ENCODE measurements at places on chromosomes 16 and 17.
A peak's percentile ranks its signal among the peaks of the same experiment; 100 is the strongest.

DNA sequence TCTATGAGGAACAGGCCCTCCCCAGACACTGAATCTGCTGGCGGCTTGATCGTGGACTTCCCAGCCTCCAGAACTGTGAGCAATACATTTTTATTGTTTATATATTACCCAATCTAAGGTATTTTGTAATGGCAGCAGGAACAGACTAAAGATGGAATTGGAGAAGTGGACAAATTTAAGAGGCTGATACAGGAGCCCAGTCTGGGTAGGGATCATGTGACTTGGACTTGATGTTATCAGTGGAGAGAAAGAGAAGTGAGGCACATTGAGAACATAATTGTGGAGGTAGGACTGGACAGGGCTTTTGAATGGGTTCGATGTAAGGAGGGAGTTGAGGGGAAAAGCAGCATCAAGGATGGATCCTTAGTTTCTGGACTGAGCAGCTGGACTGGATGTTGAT, 93.8 kb downstream of the USP31 start:
- DNase-seq: no peak

DNA sequence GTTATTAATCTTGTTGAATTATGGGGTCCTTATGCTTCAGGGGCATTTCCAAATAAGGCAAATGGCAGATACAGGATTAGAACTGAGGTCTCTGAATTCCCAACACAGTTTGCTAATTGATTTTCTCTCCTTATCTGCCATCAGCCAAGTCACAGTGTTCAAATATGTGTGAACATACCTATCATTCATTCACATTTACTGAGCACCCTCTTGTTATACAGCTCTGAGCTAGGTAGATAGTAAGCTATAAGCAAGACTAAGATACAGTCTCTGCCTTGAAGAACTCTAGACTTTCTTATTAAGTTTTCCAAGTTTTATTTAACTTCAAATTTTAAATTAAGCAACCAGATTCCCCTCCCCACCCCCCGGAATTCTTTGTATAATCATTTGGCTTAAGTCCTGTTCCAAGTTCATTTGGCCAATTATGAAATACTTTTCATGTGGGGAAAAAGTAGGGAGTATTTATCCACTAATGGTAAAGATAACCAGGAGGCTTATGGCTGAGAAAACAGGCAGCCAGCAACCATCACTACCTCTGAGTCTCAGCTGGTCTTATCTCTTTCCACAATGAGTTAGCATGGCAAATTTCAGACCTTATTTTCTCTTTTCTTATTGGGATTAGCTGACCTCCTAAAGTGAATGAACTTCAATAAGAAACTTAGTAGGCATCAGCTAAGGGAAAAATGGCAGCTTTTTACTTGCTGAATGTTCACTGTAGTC, 31.4 kb upstream of the CORO6 start:
- DNase-seq: no peak

- DNase-seq: no peak
These were observed 4.5 kb upstream of the NAT9 start for GRCh38 chr17:74780443-74781238.

DNA sequence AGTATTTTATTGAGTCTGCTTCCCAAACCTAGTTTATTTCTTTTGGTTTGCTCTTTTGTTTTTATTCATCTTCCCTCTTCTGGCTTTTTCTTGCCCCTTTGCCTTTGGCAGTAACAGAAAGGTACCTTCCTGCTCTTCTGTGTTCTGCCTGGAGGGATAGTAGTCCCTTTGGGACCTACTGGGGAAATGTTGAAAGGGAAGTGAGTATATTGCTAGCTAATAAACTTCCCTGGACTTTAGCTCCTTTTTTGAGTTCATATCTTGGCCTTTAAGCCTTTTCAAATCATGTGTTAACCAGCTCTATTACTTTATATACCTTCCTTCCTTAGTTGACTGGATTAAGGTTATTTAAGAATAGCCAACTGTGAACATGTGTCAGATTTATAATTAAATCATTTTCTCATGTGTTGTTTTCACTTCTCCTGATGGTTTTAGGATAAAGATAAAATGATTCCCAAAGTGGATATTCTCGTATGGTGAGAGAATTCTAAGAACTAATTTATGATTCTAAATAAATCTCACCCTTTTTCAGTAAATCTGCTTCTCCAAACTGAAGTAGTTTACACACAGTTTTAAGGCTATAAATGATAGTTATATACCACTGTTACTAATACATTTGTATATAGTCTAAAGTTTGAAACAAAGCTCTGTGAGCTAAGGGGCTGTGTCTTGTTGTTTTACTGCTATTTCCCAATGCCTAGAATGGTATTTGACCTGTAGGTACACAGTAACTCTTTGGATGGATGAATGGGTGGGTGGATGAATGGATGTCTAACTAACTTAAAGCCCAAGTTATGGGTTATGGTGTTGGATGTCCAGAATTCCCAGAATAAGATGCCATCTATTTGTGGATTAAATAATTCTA, 45.7 kb downstream of the OMG start:
- DNase-seq: no peak

DNA sequence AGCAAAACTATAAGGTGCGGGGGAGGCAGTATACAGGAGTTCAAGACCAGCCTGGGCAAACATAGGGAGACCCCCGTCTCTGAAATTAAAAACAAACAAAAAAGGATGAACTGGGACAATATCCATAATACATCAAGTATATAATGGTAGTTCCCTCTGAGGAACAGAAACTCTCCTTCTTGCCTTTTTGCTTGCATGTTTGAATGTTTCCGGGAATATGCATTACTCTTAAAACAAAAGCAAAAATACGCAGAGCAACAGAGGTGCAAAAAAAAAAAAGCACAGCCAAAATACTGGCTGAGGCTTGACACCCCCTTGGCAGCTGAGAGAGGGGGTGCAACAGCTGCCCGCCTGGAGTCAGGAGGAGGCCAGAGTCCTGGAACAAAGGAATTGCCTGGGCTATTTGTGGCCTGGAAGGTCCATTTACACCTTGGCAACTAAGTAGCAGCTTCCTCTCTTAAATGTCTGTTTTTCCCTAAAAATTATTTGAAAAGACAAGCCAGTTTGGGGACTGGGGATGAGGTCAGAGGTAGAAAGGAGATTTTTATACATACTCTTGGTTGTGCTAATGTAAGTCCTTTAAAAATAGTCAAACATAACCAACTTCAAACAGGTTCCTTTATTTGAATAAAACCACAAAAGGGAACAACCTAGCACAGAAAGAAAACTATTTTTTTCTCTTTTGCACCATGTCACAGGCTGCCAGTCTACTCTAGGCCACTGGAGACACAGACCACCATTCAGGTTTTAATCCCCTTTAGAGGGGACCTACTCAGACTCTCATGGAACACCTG, 19.5 kb downstream of the USP7 start:
- DNase-seq: no peak

GRCh38 chr17:56824503-56824902, 9.2 kb downstream of the C17orf67 start:
- no peak for DNase-seq

GRCh38 chr16:67963662-67964321, 4.6 kb downstream of the SLC12A4 start:
- no peak for DNase-seq

GRCh38 chr16:8763899-8764298, 33.5 kb downstream of the TMEM186 start:
- no peak for DNase-seq

GRCh38 chr16:19419698-19420075, 2.0 kb downstream of the TMC5 start:
- no peak for DNase-seq

DNA sequence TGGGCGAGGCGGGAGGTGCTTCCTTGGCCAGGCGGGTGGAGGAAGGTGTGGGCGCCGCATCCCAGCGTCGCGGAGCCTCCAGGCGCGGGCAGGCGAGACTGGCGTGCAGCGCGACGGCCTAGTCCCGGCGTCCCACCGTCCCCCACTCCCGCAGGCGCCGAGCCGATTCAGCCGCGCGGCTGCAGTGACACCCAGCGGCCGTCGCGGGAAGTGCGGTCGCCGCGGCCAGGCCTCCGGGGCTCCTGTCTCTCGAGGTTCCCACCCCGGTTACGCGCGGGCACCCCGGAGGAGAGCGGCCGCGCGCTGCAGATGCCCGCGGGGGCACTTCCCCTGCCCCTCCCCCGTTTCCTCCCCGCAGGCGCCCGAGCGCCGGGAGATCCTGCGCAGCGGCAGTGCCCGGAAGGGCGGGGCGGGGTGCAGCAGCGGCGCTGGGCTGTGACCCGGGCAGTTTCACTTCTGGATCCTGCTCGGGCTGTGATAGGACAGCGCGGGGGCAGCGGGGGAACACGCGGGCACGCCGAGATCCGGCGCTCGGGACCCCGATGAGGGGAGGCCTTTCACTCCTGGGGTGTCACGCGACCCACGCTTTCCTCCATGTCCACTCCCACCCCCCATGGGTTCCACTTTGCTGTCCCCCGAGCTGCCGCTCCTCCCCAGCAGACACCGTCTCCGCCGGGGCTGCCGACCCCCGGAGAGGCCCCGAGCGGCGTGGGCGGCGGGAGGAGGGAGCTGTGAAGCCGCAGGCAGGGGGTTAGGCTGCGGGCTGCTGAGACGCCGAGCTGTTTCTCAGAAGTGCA, 16.6 kb downstream of the GRB7 start:
- DNase-seq: peak; percentile 91

- no peak for DNase-seq
These were observed 66.2 kb upstream of the BRD7 start for GRCh38 chr16:50434872-50435478.

GRCh38 chr16:84643180-84643583, 5.1 kb upstream of the KLHL36 start:
- no peak for DNase-seq

GRCh38 chr17:9022573-9023391, 1.5 kb downstream of the NTN1 start:
- no peak for DNase-seq

GRCh38 chr17:40063187-40063771, 514 bp downstream of the THRA start:
- DNase-seq: no peak

DNA sequence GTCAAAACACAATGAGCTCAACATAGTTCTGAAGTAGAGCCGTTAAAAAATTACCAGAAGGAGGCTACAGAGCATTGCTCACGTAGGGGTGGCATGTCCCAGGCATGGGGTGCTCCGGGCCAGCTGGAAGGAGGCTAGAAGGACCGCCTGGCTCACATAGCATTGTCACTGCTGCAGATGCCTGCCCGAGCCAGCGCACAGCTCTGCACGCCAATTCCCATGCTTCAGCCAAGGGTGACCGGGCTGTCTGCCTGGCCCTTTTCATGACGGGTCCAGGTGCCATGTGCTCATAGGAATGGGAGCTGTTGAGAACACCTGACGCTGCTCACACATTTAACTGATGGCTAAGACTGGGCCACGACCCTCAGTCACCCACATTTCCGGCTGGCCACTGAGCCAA, 228.9 kb upstream of the FOXF1 start:
- no peak for DNase-seq

- DNase-seq: no peak
These were observed 74.1 kb downstream of the MYH11 start for GRCh38 chr16:15782573-15783365.

DNA sequence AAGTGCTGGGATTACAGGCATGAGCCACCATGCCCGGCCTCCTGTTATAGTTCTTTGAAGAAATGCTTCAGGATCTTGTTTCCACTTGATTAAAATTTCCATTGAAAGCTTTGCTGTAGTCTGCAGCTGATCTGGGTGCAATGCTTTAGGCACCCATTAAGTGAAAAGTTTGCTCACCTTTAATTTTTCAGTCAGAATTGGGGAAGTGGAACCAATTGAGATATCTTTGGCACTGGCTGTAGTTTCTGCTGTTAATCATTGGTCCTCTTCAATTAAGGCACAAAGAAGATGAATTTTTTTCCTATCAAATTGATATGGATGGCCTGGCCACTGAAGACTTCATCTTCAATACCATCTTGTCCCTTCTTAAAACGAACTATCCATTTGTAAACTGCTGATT, 336.1 kb upstream of the TBX2 start:
- no peak for DNase-seq

DNA sequence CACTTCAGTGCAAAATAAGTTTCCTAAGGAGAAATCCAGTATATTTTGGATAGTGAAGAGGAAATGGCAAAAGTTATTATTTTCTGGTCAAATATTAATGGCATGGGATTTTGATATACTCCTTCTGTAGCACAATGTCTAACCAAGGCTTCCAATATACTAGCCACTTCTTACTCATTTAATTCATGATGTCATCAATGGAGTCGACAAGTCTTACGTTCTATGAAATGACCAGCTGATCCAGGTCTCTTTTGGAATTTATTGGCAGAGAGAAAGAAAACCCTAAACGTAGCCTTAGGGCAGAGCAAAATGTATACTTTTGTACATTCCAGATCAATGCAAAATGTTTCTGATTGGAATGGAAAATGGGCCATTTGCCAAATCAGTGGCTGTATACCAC, 8.3 kb upstream of the ABCA10 start:
- DNase-seq: no peak

GRCh38 chr17:66775271-66775670, 59.6 kb upstream of the CACNG5 start:
- DNase-seq: no peak

DNA sequence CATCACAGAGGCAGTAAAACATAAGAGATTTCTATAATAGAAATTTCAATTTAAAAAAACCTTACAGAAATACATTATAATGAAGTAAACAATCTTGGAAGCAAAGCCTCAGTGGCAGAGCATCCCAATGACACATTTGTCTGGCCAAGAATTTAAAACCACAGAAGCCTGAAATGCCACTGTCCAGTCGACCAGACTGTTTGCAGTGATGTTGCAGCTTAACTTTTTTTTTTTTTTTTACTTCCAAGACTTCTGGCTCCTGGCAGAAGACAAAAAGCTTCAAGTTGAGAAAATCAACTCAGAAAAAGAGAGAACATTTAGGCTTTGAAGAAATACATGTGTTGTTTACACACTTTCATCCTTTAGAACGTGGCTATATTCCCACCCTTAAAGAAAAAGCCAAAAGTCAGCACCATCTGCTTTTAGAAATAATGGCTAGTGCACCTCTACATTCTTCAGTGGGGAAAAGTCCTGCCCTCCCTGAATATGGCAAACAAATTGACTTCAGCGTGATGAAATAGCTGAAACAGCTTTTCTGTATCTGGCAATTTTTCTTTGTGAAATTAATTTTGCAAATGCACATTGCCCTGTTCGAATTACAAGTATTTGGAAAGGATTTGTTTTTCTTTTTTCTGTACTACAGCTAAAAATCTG, 205.5 kb upstream of the MON1B start:
- DNase-seq: no peak

DNA sequence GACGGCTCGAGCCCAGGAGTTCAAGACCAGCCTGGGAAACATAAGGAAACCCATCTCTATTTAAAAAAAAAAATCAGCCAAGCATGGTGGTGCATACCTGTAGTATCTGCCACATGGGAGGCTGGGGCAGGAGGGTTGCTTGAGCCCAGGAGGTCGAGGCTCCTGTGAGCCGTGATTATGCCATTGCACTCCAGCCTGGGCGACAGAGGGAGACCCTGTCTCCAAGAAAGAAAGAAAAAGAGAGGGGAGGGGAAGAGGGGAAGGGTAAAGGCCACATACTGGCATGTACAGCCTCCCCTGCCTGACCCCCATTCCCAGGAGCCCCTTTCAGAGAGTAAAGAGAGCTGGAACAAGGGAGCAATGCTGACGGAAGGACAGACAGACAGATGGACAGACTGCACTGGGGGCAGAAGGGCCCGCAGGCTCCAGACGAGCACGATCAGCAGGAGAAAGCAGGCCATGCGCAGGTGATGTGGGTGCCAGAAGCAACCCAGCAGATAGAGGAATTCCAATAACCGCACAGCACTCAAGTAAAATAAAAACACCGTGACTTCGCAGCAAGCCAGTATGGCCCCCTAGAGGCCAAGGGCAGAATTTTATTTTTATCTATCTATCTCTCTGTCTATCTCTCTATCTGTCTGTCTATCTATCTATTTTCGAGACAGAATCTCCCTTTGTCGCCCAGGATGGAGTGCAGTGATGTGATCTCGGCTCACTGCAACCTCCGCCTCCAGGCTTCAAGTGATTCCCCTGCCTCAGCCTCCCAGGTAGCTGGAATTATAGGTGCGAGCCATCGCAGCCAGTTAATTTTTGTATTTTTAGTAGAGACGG, 27.1 kb upstream of the SNN start:
- peak; percentile 18 for DNase-seq
